ENCODE measurements at places on chromosomes 11 and 22.

- no peak for DNase-seq
These were observed 69.7 kb downstream of the GAB2 start for GRCh38 chr11:78347956-78348355.

- no peak for DNase-seq
These were observed 43.7 kb upstream of the APOA1 start for GRCh38 chr11:116881143-116881542.

- DNase-seq, result no peak
These were observed 22.1 kb downstream of the ASCL2 start for GRCh38 chr11:2248242-2248641.

- no peak for DNase-seq
These were observed 35.3 kb downstream of the NEU3 start for GRCh38 chr11:75024068-75024449.

- DNase-seq, result peak; percentile 61
These were observed 358.9 kb downstream of the CADM1 start for GRCh38 chr11:115145324-115145723.

- no peak for DNase-seq
These were observed 27.7 kb downstream of the ALG9 start for GRCh38 chr11:111843661-111844060.

DNA sequence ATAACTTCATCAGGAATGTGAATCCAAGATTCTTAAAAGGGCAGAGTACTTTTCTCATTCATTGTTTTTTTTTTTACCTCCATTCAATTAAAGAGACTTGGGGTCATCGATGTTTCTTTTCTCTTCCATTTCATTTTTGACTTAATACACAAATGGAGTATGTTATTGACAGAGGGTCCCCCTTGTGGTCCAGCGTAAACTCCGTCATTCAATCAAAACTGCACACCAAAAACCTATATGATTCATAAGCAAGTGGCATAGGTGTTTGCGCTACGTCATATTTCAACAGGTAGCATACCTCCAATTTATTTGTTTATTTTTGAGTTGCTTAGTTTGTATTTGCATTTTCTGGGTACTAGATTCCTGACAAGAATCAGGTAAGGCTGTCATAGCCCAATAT, 12.7 kb upstream of the FOLH1 start:
- DNase-seq, result no peak
